ENCODE measurements at places on chromosomes 2 and 18.

- DNase-seq, result no peak
Observed at GRCh38 chr18:58579561-58580047, 49.3 kb downstream of the ALPK2 start.

- no peak for DNase-seq
Observed at GRCh38 chr2:9975805-9976447, 24.4 kb downstream of the GRHL1 start.

DNA sequence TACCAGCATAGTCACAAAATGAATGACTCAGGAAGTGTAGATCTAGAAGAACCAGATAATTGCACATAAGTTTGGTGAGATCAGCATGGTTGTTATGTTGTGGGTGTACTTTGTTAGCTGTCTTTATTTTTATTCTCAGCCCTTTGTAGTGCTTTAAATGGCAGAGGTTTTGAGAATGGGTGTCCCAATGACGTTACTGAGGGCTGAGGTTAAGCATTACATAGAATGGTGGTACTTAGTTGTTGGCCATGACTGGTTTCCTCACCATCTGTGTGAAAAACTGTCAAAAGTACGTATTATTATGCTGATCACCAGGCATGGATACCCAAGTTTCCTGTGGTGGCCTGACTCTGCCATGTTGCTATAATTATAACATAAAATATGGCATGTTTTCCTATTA is 165.8 kb downstream of the UBE2E3 start:
- DNase-seq, result no peak

- DNase-seq, result peak; percentile 97
Observed at GRCh38 chr2:57862727-57863126, 183.9 kb upstream of the VRK2 start.

DNA sequence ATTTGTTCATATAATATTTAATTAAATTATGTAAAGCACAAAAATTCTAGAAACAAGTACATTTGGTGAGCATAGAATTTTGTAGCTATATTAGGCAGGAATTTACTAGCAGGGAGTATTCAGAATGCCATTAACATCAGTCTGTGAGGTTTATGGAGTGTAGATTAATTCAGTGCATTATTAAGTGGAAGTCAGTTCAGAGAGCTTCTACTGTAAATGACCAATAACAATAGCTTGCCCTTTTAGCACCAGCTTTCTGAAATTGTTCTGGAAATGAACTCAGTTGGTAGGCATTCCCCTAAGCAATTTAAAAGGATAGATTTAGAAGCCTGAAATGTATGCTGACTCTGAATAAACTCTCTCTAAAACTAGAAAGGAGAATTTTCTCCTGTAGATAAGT is 208.2 kb upstream of the CNTNAP5 start:
- no peak for DNase-seq

- DNase-seq, result no peak
Observed at GRCh38 chr2:176178757-176179295, 9.6 kb upstream of the HOXD1 start.

DNA sequence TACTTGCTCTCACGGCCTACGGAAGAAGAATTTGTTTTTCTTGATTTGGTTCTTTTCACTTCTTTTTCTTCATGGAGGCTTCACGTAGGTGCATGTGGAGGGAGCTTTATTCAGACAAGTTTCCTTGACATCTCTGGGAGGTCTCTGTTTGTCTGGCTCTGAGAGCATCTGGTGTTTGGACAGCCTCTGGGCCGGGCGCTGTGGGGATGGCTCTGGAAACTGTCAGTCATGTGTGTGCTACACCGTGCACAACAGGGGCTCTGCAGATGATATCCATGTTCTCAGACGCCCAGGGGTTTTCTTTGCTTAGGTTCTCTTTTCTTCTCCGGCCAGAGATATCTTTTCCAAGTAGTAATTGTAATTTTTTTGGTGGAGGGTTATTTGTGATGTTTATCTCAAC is 130.7 kb downstream of the SH3RF3 start:
- DNase-seq, result no peak

GRCh38 chr2:74063486-74063885 is 78.8 kb downstream of the TET3 start:
- no peak for DNase-seq

DNA sequence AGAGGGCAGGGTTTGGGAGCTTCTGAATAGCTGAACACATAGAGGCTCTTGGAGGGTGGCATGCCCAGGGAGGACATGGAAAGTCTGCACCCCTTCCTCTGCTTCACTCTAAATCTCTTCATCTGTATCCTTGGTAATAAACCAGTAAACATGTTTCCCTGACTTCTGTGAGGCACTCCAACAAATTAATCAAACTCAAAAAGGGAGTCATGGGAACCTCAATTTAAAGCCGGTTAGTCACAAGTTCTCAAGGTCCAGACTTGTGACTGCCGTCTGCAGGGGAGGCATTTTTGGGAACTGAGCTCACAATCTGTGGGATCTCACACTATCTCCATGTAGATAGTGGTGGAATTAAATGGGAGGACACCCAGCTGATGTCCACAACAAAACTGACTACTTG is 33.1 kb upstream of the STON1 start:
- no peak for DNase-seq

DNA sequence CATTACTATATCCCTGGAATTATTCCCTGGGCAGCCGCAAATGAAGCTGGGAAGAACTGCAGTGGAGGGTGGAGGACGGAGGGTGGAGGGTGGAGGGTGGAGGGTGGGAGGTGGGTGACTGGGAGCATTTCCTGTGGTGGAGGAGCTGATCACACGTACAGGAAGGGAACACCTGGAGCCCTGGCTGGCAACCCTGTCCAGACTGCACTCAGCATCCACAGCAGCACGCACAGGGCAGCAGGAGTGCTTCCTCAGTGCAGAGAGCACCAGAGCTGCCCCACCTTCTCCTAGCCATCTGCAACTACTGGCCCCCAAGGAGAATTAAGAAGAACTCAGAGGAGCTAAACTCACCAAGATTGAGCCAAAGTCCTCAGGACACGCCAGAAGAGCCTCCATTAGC is 249.9 kb downstream of the EIPR1 start:
- no peak for DNase-seq

DNA sequence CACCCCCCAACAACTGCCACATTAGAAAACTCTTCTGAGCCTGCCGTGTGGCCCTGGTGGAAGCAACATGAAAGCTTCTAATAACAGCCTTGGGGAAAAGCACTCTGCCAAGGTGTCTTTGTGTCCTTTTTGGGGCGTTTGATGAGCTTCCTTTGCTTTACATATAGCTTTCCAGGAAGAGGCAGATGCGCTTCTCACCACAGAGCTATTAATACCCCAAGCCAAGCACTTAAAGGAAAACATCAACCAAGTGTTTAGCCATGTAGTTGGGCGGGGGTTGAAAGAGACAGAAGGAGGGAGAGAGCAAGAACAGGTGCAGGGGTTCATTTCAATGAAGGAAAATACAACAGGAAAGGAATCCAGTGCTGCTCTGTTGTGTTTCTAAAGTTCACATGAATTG is 176.1 kb downstream of the VAPA start:
- DNase-seq, result peak; percentile 24

- no peak for DNase-seq
Observed at GRCh38 chr2:59996855-59997254, 556.6 kb downstream of the BCL11A start.

- DNase-seq, result no peak
Observed at GRCh38 chr2:182716650-182716979, 558 bp downstream of the DNAJC10 start.

DNA sequence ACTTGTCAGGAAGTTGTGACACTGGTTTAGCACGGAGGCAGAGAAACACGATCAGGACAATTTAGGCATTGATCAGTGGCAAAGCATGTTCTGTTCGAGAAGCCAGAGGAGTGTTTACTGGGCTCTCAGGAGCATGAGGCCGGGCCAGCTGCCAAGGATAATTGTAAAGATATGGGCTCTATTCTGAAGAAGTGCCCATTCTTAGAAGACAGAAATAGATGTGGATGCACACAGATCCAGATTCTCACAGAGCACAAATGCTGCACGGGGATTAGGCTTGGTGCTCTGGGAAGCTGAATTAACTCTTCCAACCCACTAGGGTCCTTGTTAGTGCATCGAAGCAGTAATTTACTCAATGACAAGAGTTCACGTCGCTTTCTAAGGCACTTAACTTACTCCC is 16.2 kb downstream of the AFF3 start:
- no peak for DNase-seq

- DNase-seq, result no peak
Observed at GRCh38 chr18:59492756-59493421, 133.8 kb upstream of the LMAN1 start.

GRCh38 chr2:189109921-189110397 is 69.6 kb downstream of the COL5A2 start:
- no peak for DNase-seq

- no peak for DNase-seq
Observed at GRCh38 chr18:77100751-77101355, 31.7 kb downstream of the MBP start.

GRCh38 chr2:41379496-41380221 is 668.2 kb upstream of the PKDCC start:
- peak; percentile 7 for DNase-seq

DNA sequence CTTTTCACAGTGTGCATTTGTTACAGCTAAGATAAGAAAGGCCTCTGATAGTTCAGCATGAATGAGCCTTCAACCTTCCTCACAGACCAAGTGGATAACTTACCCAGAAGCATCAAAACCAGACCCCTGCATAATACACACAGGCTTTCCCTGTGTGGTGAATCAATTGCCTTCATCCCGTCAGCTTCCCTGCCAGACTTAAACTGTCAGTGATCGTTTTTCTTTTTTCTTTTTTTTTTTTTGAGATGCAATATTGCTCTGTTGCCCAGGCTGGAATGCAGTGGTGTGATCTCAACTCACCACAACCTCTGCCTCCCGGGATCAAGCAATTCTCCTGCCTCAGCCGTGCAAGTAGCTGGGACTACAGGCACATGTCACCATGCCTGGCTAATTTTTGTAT is 20.5 kb upstream of the SLC35F5 start:
- DNase-seq, result no peak

Measured in NCI-H82 (cell line).